ENCODE measurements at places on chromosomes 2 and 18.

DNA sequence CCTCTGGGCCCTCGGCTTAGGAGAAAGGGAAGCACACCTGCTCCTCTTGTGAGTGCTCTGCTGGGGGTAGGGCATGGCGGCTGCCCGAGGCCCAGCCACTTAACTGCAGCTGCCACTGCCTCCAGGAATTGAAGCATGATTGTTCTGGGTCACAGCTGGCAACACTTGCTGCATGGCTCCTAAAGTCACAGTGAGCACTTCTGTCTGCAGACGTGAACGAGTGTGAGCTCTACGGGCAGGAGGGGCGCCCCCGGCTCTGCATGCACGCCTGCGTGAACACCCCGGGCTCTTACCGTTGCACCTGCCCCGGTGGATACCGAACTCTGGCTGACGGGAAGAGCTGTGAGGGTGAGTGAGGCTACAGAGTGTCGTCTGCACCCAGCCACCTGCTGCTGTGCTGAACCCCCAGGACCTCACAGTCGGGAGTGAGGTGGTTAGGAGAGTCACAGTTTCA, 44.4 kb downstream of the FBLN7 start:
- DNase-seq, result no peak

GRCh38 chr2:241269707-241270520, 45.6 kb downstream of the HDLBP start:
- DNase-seq, result no peak

DNA sequence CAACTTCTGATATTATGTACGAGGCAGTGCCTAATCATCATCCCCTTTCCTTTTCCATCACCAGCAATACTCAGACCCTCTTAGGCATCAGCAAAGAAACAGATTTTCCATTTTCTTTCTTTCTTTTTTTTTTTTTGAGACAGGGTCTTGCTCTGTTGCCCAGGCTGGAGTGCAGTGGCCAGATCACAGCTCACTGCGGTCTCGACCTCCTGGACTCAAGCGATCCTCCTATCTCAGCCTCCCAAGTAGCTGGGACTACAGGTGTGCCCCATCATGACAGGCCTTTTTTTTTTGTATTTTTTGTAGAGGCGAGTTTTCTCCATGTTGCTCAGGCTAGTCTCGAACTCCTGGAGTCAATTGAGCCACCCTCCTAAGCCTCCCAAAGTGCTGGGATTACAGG, 5.9 kb upstream of the OLA1 start:
- no peak for DNase-seq

GRCh38 chr18:46301571-46301970, 197.4 kb downstream of the HAUS1 start:
- no peak for DNase-seq

DNA sequence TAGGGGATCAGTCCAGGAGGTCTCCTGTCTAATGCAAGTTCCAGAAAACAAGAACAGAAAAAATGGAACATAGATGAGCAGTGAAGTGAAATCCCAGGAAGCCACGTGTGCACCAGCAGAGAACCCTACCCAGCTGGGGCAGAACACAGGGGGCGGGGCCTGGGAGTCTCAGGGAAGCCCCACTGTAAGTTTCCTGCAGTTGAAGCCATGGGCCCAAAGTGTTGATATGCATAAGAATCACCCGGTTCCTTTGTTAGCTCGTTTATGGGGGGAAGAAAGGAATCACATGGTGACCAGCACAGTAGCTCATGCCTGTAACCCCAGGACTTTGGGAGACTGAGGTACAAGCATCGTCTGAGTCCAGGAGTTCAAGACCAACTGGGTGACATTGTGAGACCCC, 131.3 kb downstream of the INO80D start:
- DNase-seq, result no peak

DNA sequence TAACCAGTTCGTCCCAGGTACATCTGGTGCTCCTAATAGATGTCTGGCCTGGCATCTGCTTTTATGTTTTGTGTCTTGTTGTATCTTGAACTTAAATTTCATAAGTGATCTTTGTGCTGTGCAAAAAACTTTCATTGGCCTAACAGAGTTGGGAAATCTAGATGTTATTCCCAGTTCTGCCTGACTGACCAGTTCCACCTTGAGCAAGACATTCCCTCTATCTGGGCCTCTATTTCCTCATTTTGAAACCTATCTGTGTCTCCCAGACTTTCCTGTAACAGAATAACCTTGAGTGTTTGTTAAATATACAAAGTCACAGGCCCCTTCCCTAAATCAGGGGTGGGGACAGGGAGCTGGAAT, 90.5 kb upstream of the MSH2 start:
- DNase-seq, result no peak

DNA sequence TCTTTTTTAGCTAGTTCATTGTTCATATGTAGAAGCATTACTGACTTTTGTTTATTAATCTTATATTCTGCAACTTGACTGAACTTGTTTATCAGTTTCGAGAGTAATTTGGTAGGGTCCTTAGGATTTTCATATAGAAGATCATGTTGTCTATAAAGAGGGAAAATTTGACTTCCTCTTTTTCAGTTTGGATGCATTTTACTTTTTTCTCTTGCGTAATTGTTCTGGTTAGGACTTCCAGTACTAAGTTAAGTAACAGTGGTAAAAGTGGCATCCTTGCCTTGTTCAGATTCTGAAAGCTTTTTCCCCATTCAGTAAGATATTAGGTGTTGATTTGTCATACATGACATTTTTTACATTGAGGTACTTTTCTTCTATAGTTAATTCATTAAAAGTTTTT, 726.0 kb downstream of the KCNJ3 start:
- no peak for DNase-seq

- peak; percentile 28 for DNase-seq
These were observed 75.1 kb downstream of the CTAGE1 start for GRCh38 chr18:22342625-22343024.
